ENCODE measurements at places on chromosomes 16 and 17.

DNA sequence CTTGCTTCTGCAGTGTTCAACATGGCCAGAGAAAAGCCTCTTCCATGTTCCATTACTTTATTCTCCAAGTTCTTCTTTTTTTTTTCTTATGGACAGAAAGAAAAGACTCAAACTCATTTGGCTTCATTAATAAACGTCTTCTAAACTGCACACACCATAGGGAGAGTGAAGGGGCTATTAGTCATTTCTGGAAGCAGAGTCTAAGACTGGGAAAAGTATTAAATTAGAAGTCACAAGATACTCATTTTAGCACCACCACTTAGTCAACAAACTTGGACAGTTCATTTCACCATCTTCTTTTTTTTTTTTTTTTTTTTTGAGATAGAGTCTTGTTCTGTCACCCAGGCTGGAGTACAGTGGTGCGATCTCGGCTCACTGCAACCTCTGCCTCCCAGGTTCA, 52.8 kb downstream of the NOL11 start:
- DNase-seq = no peak

DNA sequence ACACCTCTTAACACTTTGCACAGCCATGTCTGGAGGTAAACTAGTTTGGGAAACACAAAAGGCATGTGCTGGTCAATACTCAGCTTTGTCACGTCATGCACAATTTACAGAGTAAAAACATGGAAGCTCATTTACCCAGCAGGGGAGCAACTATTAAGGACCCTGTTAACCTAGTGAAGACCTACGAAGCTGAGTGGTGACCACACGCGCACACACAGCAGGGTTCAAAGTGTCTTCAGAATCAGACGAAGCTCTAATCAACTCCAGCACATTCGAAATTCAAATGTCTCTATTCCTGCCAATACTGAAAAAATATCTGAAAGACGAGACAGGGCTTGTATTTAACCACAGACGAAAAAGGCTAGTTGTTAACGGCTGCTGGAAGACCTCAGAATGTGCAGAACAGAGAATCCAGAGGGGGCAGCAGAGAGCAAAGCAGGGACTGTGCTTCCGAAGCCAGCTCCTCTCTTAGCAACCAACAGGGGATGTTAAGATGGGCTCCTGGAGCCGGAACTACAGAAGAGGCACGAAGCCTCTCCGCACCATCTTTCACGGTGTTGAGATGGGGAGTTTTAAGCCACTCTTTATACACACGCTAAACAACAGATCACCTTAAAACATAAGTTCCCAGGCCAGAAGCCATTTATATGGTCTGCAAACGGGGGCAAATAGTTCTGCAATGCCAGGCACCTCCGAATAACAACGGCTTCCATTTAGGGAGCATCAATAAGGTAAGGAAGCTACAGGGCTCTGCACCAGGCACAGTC, 45.7 kb downstream of the CMTM4 start:
- DNase-seq = peak; percentile 95

GRCh38 chr16:55908641-55909040, 33.5 kb upstream of the CES5A start:
- no peak for DNase-seq

DNA sequence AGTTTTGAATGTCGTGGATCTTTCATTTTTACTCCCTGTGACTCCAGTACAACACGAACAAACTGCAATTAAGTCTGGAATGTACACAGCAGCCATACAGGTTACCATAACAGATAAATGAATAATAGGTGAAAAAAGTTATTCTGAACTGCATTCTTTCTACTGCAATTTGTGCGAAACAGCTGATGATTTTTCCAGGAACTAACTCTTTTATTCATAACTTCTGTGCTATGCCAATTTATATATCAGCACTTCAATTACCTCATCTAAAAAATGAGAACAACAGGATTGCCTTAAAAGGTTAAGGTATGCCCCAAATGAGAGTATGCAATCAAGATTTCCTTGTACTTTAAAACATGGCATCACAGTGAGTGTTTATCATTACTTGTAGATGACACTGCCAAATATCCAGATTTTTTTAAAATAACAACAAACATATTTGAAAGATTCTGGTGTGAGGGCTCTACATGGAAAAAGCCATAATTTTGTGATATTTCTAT, 238.9 kb downstream of the CDH8 start:
- no peak for DNase-seq

DNA sequence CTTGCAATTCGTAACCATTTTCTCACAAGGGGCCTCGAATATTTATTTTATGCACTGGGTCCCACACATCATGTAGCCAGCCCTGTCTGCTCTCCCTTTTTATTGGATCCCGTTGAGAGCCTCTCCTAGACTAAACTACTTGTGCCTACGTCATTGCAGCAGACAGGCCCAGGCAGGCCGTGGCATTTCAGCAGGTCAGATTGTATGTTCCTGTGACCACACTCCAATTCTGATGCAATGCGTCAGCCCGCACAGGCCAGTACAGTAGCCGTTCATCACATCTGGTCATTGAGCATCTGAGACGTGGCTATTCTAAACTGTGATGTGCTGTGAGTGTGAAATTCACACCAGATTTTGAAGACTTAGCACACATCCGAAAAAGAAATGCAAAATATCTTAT, 42.2 kb downstream of the ABAT start:
- DNase-seq = no peak

GRCh38 chr17:69457603-69458002, 43.1 kb downstream of the MAP2K6 start:
- DNase-seq = no peak

GRCh38 chr17:9057310-9057709, 36.0 kb downstream of the NTN1 start:
- no peak for DNase-seq

DNA sequence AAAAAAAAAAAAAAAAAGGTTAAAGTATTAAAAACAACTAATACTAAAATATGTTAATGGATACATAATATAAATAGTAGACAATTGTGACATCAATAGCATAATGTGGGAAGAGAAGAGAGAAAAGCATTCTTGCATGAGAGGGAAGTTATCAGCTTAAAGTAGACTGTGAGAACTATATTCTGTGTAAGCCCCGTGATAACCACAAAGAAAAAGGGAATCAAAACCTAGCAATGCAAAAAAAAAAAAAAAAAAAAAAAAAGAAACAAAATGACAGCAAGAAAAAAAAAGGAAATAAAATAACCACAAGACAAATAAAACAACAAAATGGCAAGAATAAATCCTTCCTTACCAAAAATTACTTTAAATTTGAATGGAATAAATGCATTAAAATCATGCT, 39.8 kb upstream of the MYLK3 start:
- no peak for DNase-seq

- DNase-seq = no peak
These were observed 121.6 kb downstream of the ZNF423 start for GRCh38 chr16:49734331-49734730.

DNA sequence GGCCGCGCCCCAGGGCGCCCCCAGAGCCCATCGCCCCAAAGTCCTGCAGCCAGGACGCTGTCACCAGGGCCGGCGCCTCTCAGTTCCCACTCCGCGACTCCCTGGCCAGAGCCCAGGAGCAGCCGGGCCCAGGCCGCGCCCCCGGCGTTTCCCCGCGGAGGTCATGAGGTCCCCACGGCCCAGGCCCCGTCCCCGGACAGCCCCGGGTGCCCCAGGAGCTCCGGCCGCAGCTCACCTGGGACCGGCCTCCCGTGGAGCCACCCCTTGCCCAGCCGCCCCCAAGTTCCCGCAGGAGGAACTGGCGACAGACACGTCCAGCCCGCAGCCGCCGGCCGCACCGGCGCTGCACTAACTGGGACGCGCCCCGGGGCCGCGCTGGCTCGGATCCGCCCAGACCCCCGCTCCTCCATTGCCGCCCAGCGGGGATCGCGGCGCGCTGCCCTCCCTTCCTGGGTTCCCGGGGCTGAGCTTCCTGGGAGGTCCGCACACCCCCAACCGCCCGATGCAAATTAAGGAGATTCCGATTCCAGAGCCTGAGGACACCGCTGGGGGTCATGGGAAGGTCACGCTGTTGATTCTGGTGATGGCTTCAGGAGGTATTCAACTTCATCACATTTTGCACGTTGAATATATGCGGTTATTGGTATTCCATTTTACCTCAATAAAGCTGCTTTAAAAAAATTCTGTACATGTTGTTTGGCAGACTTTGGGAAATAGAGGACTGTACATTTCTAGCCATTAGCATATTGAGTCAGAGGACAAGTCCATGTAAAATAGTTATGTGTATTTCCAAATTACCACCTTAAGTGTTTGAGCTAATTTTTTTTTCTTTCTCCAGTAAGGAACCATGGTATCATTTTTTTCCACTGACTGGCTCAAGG, 9.9 kb downstream of the AHSP start:
- no peak for DNase-seq

- peak; percentile 71 for DNase-seq
These were observed 24.5 kb downstream of the STXBP4 start for GRCh38 chr17:54992797-54993639.

GRCh38 chr17:62827746-62828485, 19.8 kb upstream of the MARCHF10 start:
- no peak for DNase-seq

- DNase-seq = no peak
These were observed 126.3 kb downstream of the ABCC1 start for GRCh38 chr16:16075488-16076422.

- no peak for DNase-seq
These were observed 604.7 kb upstream of the SOX9 start for GRCh38 chr17:71516149-71516548.

GRCh38 chr16:21663889-21664647, at the start of gene OTOA:
OTOA (plus strand) TSS chr16:21663968; CDS start chr16:21678515, 14,547 bp downstream.
- no peak for DNase-seq

- no peak for DNase-seq
These were observed 56.0 kb downstream of the CEP112 start for GRCh38 chr17:66135896-66136295.

GRCh38 chr17:31266042-31266441, 31.0 kb downstream of the OMG start:
- no peak for DNase-seq

- peak; percentile 91 for DNase-seq
These were observed 129.3 kb upstream of the KCNJ16 start for GRCh38 chr17:69945698-69946185.

DNA sequence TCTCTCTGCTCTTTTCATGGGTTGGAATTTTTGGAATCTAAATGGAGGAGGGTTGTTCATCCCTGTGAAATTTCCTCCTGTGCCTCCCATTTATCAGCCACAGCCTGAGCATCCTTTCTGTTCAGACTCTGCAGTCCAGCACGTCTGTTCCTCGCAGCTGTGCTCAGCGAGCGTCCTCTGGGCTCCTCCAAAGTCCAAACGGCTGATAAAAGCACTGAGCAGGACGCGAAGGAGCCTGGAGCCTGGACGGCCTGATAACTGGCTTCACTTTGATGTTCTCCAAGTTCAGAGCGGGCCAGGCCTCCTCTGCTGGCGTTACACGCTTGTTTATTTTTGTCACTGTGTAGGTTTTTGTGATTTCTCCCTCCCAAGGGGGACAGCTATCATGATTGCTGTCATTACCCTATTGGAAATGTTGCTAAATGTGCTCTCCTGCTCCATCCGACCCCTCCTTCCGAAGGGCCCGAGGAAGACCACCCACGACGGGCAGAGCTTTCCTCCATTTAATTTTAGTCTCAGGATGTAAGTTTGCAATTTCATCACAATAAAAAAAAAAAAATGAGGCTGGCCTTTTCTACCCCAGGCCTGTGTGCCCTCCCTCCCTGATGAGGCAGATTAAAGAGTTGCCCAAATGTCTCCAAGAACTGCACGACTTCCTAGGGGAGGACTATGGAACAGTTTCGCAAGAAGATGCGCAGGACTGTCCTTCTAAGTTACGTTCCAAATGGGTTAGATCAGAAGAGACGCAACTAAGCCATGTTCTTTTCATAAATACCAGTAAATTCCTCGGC, 290.5 kb upstream of the FOXF1 start:
- DNase-seq = no peak

- DNase-seq = no peak
These were observed 18.9 kb downstream of the KSR1 start for GRCh38 chr17:27475070-27475673.

DNA sequence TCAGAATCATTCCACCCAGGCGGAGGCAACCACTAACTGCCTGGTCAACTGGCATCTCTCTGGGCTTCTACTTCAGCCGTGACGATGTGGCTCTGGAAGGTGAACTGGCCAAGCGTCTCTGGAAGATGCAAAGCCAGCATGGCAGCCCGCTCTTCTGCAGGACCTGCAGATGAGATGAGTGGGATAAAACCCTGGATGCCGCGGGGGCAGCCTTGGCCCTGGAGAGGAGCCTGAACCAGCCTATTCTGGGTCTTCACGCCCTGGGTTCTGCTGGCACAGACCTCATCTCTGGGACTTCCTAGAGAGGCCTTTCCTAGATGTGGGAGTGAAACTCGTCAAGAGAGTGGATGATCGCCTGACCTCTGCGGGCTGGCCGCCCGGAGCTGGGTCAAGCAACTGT, 10.6 kb downstream of the UBB start:
- DNase-seq = no peak

DNA sequence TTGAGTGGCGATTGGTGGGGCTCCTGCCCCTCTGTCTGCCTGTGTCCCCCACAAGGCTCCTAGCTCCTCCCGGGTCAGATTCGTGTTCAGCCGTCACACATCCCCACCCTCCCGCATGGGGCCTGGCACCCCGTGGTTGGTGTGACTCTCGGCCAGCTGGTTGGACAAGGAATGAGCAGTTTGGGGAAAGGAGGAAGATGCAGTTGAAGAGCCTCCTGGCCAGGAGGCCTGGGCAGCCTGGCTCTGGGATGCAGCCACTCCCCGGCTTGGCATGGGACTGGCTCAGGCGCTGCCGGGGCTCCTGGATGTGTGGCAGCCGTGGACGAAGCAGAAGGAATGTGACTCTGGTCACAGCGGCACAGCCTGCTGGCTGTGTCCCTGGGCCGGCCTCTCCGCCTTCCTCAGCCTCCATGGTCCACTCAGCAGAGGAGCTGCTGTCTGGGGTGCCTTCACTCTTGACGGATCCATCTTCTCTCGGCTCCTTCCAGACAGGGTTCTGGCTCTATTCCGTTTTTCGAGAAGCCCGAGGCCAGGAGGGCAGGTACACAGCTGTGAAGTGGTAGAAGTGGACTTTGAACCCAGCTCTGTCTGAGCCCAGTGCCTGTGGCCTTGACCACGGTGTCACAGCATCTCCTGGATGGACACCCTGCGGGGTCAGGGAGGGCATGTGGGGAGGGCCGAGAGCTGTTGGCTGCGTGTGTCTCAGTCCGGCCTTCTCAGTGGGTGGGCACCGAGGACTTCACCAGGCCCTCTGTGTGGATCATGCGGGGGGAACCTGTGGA, 2.1 kb downstream of the TRAF7 start:
- DNase-seq = peak; percentile 29

DNA sequence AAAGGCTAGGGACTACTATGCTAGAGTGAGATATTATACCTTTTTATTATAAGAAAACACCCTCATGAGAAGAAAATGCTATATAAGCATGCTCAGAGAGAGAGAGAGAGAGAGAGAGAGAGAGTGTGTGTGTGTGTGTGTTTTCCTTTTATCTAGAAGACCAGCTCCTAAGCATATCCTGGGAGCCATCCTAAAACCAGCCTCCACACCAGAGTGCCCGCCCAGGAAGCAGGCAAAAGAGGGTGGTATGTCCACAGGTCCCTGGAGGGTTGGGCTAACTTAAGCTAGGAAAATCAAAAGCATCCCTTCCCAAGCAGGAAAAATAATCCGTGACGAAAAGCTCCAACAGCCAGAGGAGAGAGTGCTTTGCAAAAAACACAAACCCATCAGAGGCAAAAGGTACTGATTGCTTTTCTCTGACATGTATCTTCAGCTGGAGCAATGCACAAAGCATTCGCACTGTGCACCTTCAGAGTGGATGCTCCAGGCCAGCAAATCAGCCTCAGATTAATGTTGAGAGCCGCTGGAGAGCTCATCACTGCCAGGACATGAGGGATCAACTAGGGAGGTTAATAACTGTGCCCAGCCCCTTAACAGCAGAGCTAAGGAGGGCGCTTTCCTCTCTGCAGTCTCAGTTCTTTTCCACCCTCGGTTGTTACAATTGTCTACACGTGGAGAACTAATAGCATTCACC, 125.1 kb downstream of the SLC39A11 start:
- no peak for DNase-seq

Measured in cerebellar cortex (tissue), 1 donor.